ENCODE measurements at places on chromosomes 1 and 21.

- H3K36me3 ChIP-seq, result peaks cover 87% of the 10 kb centered on the region
- no peaks in the 10 kb centered on the region for H3K27me3 ChIP-seq
- no peak for DNase-seq
- peak overlapping the region; percentile 77 for H3K27ac ChIP-seq
- no peak overlapping the region for H3K4me3 ChIP-seq
Observed at GRCh38 chr1:156477526-156478249, 22.9 kb downstream of the MEF2D start.

- H3K27ac ChIP-seq, result no peak overlapping the region
- H3K4me3 ChIP-seq, result no peak overlapping the region
- H3K4me1 ChIP-seq, result no peaks in the 10 kb centered on the region
Observed at GRCh38 chr1:103266036-103266435, 157.7 kb upstream of the COL11A1 start.

DNA sequence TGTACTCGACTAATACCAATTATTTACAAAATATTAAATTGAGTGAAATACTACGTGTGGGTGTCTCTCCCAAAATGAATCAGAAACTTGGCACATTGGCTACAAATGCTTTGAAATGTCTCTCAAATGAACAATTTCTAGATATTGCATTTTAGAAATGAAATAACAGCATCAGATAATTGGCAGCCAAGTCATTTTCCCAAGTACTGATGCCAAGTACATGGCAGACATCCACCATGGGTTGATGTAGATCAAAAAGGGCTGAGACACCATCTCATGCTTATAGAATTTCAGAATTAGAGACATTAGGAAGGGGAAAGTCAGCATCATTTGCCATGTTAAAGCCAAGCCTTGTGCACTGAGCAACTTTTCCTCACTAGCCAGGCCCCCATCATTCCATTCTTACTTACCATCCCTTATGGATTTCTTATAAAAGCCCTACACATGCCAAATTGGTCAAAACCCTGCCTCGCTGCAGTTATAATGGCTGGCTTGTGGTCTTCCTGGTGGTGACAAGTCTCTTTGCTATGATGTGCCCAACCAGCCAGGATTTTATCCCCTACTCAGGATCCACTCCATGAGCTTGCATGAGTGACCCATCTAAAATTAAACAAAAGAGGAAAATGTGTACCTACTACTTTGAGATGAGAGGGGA is 73.1 kb downstream of the GREM2 start:
- no peaks in the 10 kb centered on the region for H3K4me1 ChIP-seq
- no peak overlapping the region for H3K4me3 ChIP-seq
- DNase-seq, result no peak
- H3K27me3 ChIP-seq, result no peaks in the 10 kb centered on the region
- H3K27ac ChIP-seq, result no peak overlapping the region

- H3K36me3 ChIP-seq, result no peaks in the 10 kb centered on the region
- H3K4me3 ChIP-seq, result no peak overlapping the region
- H3K4me1 ChIP-seq, result peaks cover 6% of the 10 kb centered on the region
- no peaks in the 10 kb centered on the region for H3K27me3 ChIP-seq
- peak overlapping the region; percentile 54 for H3K27ac ChIP-seq
- DNase-seq, result no peak
Observed at GRCh38 chr1:230809256-230809990, 58.9 kb downstream of the C1orf198 start.

- H3K27me3 ChIP-seq, result no peaks in the 10 kb centered on the region
- no peaks in the 10 kb centered on the region for H3K4me1 ChIP-seq
- no peaks in the 10 kb centered on the region for H3K36me3 ChIP-seq
- DNase-seq, result no peak
- no peak overlapping the region for H3K27ac ChIP-seq
Observed at GRCh38 chr1:197825541-197825940, 50.3 kb upstream of the DENND1B start.

DNA sequence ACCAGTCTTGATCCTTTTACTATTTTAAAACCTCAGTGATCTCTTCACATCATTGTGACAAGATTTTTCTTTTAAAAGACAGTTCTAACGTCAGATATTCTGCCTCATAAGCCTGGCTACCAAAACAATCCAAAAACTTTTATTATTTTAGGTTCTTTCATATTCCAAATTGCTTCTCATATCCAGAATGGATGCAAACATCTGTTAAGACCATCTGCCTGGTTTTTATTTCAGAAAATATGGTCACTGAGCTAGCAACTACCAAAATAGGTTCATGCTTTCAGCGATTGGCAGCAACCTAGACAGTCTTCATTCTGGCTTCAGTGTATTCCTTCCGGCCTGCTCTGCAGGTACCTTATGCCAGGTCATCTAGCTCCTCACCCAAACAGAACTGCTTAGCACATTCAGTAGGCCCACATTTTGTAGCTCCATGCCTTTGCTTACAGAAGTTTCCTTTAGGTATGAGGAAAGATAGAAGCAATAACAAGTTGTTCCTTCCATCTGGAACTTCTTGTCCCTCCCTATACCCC is 59.0 kb upstream of the CACYBP start:
- no peaks in the 10 kb centered on the region for H3K27me3 ChIP-seq
- no peak overlapping the region for H3K4me3 ChIP-seq
- no peak overlapping the region for H3K27ac ChIP-seq
- no peak for DNase-seq
- peaks cover 18% of the 10 kb centered on the region for H3K4me1 ChIP-seq

GRCh38 chr21:33662046-33662445 is 19.7 kb downstream of the ITSN1 start:
- H3K36me3 ChIP-seq, result no peaks in the 10 kb centered on the region
- H3K27ac ChIP-seq, result no peak overlapping the region
- H3K27me3 ChIP-seq, result no peaks in the 10 kb centered on the region

DNA sequence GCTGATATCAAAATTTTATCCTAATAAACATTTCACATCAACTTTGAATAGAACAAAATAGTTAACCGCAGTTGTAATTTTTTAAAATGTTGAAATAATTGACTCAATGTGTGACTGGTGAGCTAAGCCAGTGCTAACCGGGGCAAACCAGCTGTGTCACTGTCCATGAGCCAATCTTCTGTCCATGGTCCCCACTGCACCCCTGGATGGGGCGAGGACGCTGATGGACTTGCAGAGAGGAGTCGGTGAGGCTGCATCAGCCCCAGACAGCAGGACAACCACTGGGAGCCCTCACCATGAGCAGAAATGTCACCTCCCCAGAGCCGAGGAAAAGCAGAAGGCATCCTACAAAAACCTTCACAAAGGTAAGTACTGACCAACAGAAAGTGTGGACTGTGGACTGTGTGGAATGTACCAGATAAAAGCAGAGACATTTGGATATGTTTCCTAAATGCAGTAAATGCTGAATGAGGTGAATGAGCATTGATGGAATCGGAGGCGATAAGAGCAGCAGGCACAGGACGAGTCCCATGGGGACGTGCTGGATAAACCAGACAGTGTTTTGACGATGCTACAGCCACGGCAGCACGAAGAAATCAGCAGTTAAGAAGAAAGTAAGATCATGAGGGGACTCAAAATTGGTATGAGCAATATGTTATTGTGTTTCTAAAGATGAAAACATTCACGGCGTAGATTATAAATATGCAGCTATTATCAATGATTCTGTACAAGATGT is 115.0 kb upstream of the BACE2 start:
- no peaks in the 10 kb centered on the region for H3K36me3 ChIP-seq
- H3K4me3 ChIP-seq, result no peak overlapping the region
- DNase-seq, result no peak
- H3K27ac ChIP-seq, result no peak overlapping the region

DNA sequence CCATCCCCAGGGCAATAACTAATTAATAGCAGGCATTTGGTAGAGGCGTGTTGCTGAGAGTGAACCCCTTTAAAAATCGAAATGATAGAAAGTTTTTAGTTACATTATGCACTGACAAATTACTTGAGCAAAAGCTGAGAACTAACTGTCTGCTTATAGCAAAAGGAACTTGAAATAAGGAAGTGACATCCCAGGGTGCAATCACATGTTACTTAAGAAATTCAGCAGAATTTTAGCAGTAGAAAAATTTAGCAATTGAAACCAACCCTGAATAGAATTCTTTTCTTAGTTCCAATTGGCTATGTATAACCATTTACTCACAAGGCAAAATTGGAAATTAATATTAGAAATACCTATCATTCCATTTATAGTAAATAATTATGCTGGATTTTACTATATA is 139.5 kb upstream of the SAMSN1 start:
- DNase-seq, result no peak
- no peaks in the 10 kb centered on the region for H3K27me3 ChIP-seq
- no peak overlapping the region for H3K27ac ChIP-seq
- no peaks in the 10 kb centered on the region for H3K4me1 ChIP-seq
- no peaks in the 10 kb centered on the region for H3K36me3 ChIP-seq
- H3K4me3 ChIP-seq, result no peak overlapping the region

GRCh38 chr1:206770531-206771337 is at the start of gene IL19:
TSS of gene IL19 (plus strand) at chr1:206770773. CDS start at chr1:206836663, 65,890 bp downstream.
- no peaks in the 10 kb centered on the region for H3K4me1 ChIP-seq
- peak within 1 kb of the TSS; percentile 46 for H3K4me3 ChIP-seq
- H3K36me3 ChIP-seq, result no peaks in the 10 kb centered on the region
- H3K27ac ChIP-seq, result peak within 1 kb of the TSS; percentile 54

DNA sequence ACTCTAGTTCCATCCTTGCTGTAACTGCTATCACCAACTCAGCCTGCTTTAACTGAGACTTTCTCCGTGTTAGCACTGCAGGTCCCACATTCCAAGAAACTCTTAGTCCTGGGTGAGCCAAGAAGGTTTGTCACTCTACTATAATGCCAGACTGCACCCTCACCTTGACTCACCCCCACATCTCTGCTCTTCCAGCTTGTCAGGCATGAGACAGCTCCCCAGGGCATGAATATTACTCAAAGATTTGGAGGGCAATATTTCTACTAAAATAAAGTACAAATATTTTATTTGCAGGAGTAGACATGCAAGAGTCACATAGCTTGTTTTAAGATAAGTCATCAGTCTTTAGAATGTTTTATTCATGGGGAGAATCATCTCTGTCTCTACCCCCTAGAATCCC is 110.2 kb downstream of the MATN1 start:
- no peak for DNase-seq
- no peaks in the 10 kb centered on the region for H3K27me3 ChIP-seq
- H3K4me3 ChIP-seq, result no peak overlapping the region
- H3K36me3 ChIP-seq, result no peaks in the 10 kb centered on the region
- H3K4me1 ChIP-seq, result no peaks in the 10 kb centered on the region
- H3K27ac ChIP-seq, result no peak overlapping the region

DNA sequence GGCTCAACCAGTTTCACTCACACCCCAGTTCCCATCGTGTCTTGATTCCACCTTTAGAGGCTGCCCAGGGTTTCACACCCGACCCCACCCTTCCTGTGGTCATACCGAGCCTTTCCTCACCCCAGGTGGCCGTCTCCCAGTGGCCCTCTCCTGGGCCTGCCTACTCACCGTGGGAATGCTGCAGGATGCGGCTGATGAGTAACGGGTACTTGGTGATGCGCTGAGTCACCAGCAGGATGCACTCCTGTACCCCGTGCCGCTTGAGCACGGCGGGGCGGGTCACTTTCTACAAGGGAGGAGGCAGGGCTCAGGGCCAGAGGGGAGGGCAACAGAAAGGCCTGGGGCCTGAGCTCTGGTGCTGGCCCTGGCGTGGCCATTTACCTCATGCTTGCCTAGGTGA is 16.4 kb downstream of the ARHGEF2 start:
- peak; percentile 78 for DNase-seq
- H3K4me1 ChIP-seq, result peaks cover 46% of the 10 kb centered on the region
- peaks cover 74% of the 10 kb centered on the region for H3K36me3 ChIP-seq
- H3K27ac ChIP-seq, result peak overlapping the region; percentile 94
- no peaks in the 10 kb centered on the region for H3K27me3 ChIP-seq
- no peak overlapping the region for H3K4me3 ChIP-seq

DNA sequence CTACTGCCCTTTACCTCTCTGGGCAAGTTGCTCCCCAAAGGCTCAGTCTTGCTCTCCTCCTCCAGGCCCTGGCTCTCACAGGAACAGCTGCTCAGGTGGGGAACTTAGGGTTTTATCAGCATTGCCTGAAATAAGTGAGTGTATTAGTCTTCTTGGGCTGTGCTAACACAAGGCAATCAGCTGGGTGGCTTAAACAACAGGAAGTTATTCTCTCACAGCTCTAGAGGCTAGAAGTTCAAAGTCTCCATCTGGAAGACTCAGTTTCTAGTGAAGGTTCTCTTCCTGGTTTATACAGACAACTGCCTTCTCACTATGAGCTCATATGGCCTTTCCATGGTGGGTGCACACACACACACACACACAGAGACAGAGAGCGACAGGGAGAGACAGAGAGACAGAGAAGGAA is 2.8 kb upstream of the CD1C start:
- H3K4me3 ChIP-seq, result no peak overlapping the region
- no peaks in the 10 kb centered on the region for H3K27me3 ChIP-seq
- H3K36me3 ChIP-seq, result no peaks in the 10 kb centered on the region
- H3K27ac ChIP-seq, result no peak overlapping the region
- DNase-seq, result no peak

GRCh38 chr1:196393742-196394141 is 214.5 kb downstream of the KCNT2 start:
- H3K4me3 ChIP-seq, result no peak overlapping the region
- H3K4me1 ChIP-seq, result peaks cover 4% of the 10 kb centered on the region
- no peaks in the 10 kb centered on the region for H3K36me3 ChIP-seq
- H3K27me3 ChIP-seq, result no peaks in the 10 kb centered on the region
- no peak overlapping the region for H3K27ac ChIP-seq
- DNase-seq, result no peak

DNA sequence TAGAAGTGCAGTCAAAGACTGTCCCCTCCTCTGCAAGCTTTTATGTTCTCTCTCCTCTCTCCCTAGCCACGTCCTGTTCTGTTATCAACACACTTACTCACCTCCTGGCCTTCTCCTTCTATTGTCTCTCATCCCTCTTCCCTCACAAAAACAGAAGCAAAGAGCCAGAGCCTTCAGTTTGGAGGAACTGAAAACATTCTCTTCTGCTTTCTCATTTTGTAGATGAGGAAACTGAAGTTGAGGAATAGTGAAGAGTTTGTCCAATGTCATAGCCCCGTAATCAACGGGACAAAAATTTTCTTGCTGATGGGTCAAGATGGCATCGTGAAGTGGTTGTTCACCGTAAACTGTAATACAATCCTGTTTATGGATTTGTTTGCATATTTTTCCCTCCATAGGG is 1.9 kb downstream of the NLRP3 start:
- no peaks in the 10 kb centered on the region for H3K4me1 ChIP-seq
- H3K27ac ChIP-seq, result no peak overlapping the region
- H3K36me3 ChIP-seq, result no peaks in the 10 kb centered on the region
- H3K27me3 ChIP-seq, result no peaks in the 10 kb centered on the region
- DNase-seq, result no peak

GRCh38 chr1:150021191-150021694 is 10.7 kb upstream of the OTUD7B start:
- no peak overlapping the region for H3K4me3 ChIP-seq
- H3K27ac ChIP-seq, result peak overlapping the region; percentile 66
- H3K4me1 ChIP-seq, result no peaks in the 10 kb centered on the region
- H3K36me3 ChIP-seq, result no peaks in the 10 kb centered on the region
- no peak for DNase-seq

GRCh38 chr1:36135330-36135667 is 10.3 kb upstream of the COL8A2 start:
- H3K4me1 ChIP-seq, result peaks cover 31% of the 10 kb centered on the region
- peaks cover 24% of the 10 kb centered on the region for H3K36me3 ChIP-seq
- H3K27me3 ChIP-seq, result no peaks in the 10 kb centered on the region
- no peak overlapping the region for H3K4me3 ChIP-seq

All from thoracic aorta (tissue), 2 donors.